ENCODE measurements at places on chromosomes 2 and 18.
A peak's percentile ranks its signal among the peaks of the same experiment; 100 is the strongest.

DNA sequence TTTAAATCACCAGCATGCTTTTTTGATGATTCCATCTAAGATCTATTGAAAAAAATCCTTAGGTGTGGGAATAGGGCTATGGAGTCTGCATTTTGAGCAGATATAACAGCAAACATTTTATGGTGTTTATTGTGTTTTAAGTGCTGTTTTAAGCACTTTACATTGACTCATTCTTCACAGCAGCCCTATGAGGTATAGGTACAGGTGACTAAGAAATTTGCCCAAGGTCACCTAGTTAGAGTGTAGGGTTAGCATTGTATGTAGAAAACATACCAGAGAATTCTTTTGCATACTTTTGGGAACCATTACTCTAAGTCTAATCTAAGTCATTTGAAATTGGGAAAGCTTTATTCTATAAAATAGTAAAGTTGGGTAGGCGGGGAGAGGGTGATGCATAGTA lies 31.3 kb downstream of the PPM1B start:
- DNase-seq = no peak

- no peak for DNase-seq
These were observed 18.6 kb downstream of the FZD7 start for GRCh38 chr2:202052235-202052634.

GRCh38 chr2:8693157-8693821 lies 11.4 kb downstream of the ID2 start:
- DNase-seq = no peak

DNA sequence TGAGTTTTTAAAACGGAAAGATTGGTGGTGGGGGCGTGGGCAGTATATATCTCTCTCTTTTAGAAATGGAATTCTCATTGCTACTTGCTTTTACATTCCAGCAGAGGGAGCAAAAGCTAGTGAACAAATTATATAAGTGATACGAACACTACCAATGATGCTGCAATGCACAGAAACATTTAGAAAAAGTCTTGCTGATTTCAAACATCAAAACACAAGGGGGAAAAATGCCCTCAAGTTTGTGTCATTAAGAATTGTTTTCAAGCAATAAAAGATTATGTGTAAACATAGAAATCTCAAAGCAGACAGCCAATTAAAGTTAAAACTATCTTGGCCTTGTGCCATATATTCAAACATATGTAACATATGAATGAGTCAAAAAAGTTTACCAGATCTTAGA lies 296.3 kb upstream of the KCNJ3 start:
- no peak for DNase-seq

DNA sequence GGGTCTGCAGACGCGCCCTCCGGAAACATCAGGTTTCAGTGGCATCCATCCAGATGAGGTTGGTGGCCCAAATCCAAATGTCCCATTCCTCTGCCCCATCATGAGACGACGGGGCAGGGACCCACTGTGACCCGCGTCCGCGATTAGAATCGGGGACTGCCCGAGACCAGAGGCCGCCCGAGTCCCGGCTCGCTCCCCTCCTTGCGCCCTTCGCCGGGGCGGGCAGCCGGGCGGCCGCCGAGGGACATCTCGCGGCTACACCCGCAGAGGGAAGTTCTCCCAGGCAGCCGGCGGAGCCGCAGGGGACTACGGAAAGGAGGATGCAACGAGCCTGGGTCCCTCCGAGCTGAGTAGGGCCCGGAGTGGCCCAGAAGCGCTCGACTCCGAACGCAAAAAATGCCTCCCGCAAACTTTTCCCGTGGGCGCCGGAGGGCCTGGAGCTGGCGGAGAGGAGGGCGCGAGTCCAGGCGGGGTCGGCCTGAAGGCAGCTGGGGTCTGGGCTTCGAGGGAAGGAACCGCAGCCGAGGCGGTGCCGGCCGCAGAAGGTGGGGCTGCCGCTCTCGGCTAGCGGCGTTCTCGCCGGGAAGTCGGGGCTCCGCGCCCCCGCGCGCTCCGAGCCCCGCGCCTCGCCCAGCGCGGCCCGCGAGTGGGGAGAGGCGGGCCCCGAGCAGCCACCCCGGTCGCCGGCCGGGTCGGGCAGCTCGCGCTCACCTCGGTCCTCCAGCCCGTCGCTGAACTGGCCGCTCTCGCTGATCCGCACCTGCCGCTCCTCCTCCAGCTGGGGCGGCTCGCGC lies 580 bp downstream of the TMEM163 start:
- DNase-seq = peak; percentile 82

DNA sequence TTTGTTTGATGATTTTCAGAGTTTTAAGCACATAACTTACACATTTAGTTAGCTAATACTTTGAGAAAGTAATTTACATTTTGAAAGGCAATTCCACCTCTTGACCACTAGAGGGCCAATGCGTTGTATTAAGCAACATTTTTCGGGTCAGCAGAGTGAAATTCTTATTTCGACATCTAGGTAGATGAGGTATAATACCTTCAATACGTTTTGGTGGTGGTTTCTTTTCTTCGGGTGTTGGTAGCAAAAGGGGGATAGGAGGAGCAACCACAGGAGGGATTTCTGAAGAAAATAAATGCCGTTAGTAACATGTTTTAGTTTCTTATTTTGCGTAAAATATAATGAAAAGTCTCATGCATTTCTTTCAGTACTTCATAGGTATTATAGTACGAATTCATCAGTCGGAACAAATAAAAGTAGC lies 106.3 kb downstream of the TTN start:
- no peak for DNase-seq

- no peak for DNase-seq
These were observed 401.9 kb downstream of the LNPK start for GRCh38 chr2:175599966-175600831.

DNA sequence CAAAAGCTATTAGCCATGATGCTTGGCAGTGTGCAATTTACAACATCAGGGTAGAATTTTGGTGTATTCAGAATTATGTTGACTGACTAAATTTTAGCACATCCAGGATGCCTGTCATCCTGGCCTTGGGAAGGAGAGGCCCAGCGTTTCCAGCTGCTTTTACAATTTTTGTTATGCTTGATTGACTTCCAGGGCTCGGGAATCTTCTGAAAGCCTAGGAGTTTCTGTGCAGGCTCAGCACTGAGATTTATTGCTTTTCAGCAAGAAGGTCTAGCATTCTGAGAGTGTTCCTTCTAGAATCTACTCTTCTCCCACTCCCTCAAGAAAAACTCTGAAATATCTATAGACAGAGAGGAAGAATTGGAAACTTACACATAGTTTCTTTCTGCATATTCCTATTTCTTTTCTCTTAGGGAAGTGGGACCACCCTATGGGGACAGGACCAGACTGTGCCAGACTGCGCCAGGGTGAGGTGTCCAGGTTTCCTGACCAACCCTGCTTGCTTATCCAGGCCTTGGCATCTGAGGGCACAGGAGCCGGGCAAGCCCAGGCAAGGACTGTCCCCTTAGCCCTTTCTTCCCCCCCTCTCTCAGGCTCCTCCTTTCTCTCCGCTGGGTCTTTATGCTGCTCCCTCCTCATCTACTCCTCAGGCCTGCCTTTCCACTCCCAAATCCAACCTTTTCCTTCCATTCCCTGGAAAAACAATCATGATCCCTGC lies 26.9 kb downstream of the MAIP1 start:
- no peak for DNase-seq

DNA sequence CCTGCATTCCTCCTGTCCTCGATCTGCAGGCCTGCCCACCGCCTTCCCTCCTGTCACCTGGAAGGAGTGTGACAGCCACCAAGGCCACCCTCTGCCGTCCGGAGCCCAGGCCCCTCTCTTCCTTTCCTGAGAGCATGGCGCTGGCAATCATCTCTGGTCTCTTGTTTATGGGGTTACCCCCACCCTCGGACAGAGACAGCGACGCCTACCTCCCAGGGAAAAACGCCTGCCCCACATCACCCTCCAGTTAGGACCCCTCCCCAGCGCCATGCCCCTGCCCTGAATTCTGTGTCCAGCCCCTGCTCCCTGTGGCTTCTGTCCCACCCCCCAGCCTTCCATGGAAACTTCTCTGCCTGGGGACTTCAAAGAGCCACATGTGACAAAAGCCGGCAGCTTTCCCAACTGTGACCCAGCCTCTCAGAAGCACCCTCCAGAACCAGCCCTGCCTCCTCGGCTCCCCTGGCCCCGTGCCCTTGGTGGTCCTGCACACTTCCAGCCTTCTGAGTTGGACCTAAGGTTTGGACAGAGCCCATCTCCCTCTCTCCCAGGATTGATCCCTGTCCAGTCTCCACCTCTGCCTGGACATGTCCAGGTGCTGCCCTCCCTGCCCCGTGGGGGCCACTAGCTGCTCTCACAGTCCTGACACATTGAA lies 145.0 kb upstream of the HDAC4 start:
- DNase-seq = peak; percentile 59

- DNase-seq = no peak
These were observed 248 bp downstream of the HAAO start for GRCh38 chr2:42792087-42792582.

- DNase-seq = no peak
These were observed 124.8 kb downstream of the C1D start for GRCh38 chr2:67938053-67938452.

GRCh38 chr18:34281722-34282121 lies 57.0 kb upstream of the NOL4 start:
- no peak for DNase-seq

GRCh38 chr2:148552675-148553331 lies 91.7 kb upstream of the EPC2 start:
- DNase-seq = no peak

DNA sequence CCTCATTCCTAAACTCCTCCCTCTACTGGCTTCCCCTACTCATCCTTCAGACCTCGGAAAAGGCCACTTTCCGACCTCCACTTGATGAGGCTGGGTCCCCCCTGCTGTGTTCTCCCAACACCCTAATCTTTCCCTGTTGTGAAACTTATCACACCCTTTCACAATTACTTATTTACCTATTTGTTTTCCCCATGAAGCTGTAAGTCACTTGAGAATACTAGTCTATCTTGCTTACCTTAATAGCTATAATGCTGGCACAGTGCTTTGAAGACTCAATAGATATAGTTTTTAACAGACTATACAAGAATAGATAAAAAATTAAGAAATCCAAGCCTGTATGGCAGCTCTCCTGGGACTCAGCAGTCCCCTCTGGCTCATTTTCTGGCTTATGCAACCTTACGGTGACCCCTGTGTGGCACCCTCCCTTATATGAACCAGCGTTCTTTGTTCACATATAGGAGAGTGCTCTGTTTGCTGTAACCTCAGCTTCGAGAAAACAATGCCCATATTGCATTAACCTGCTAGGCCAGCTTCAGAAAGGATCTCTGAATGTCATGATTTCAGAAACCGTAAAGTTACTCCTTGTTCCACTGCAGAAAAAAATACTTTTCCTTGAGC lies 220.4 kb upstream of the PKDCC start:
- DNase-seq = no peak

- no peak for DNase-seq
These were observed 42.2 kb upstream of the ARHGAP15 start for GRCh38 chr2:143087033-143087432.

DNA sequence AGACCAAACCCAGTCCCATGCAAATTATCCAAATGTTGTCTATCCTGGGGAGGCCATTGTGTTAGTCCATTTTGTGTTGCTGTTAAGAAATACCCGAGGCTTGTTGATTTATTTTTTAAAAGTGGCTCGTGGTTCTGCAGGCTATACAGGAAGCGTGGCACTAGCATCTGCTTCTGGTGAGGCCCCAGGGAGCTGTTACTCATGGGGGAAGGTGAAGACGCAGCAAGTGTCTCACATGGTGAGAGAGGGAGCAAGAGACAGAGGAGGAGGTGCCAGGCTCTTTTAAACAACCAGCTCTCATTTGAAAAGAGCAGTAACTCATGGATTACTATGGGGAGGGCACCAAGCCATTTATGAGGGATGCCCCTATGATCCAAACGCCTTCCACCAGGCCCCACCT lies 80.3 kb upstream of the ARL4C start:
- no peak for DNase-seq

DNA sequence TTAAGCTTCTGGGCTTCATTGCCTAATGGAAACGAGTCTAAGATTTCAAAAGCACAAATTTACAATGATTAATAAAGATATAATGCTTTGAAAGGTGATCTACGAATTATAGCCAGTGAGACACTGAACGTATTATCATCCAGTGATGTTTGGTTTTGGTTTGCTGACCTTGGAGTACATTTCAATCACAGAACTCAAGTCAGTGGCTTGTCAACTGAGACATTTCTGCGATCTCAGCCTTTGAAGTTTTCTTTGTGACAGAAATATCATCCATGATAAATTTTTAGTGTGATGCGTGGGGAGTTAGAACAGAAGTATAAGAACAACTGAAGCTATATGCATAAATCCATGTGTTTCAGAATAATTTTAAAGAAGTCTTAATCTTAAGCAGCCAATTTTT lies 263.8 kb downstream of the TCF4 start:
- DNase-seq = no peak

DNA sequence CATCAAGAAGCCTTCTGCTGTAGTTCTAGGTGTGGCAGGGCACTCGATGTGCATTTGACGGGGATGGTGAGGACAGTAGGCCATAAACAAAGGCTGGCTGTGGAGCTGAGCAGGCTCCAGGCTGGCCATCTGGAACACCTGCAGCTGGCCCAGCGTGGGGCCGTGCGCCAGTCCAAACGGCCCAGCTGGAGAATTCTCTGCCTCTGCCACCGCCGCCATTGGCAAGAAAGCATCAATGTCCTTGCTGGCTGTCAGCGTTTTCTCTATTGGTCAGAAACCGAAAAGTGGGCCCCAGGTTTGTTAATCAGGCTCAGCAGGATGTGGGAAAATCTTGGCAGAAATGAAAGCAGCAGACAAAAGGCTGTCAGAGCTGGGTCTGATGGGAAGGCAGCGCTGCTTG lies 24.0 kb upstream of the CTIF start:
- DNase-seq = no peak

- DNase-seq = no peak
These were observed 111.9 kb downstream of the KCTD1 start for GRCh38 chr18:26436176-26437051.

DNA sequence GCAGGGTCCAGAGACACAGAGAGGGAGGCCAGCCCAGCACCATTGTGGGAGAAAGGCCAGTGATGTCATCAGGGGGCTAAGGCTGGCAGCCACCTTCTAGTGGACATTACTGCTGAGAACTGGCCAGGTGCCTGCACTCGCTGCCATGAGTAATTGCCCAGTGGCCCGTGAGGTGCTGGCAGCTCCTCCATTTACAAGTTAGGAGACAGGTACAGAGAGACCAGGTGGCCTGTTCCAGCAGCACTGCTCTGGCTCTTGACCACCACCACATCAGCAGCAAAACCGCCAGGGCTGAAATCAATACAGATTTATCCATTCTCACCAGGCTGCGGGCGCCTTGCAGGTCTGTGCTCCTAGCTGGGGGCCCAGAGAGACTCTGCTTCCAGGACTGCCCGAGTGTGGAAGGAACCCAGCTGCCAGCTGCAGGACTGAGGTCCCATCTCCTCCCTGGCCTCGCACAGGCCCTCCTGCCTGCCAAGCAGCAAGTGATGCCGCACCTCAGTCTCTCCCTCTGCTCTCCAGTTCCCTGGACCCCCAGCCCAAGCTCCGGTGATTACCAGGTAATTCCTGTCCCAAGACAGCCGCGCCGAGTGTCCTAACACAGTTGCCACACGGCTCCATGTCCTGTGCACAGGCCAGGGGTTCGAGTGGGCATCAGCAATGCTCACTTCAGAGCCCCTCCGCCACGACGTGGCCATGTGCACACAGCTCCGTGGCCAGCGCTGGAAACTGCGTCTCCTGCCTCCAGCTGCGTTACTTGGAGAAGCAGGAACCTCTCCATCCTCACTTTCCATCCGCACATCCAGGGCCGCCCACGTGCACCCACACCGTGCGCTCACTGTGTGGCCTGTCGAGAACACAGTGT lies 101.0 kb upstream of the CTDP1 start:
- DNase-seq = peak; percentile 77

- peak; percentile 77 for DNase-seq
These were observed 2.1 kb upstream of the HSBP1L1 start for GRCh38 chr18:79962311-79962710.

GRCh38 chr18:70337139-70337972 lies 48.5 kb downstream of the SOCS6 start:
- DNase-seq = no peak

Data from posterior vena cava (tissue), 2 donors.